ENCODE measurements at places on chromosomes 1 and 21.

GRCh38 chr1:234543442-234544086 is 64.6 kb upstream of the TARBP1 start:
- DNase-seq: no peak

DNA sequence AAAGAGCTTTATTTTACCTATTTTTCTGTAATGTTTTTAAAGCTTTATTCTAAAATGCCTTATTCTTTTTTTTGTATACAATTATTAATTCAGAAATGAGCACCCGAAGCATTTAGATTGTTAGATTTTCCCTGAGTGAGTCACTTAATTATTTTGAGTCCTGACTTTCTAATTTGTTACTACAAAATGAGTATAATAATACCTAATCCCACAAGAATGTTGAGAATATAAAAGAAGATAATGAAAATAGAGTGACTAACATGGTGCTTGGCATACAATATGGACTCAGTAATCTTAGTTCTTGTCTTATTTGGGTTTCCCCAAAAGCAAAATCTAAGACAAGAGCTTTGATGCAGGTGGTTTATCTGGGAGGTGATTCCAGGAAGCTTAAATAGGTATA is 142.2 kb downstream of the LHX8 start:
- DNase-seq: peak; percentile 26

DNA sequence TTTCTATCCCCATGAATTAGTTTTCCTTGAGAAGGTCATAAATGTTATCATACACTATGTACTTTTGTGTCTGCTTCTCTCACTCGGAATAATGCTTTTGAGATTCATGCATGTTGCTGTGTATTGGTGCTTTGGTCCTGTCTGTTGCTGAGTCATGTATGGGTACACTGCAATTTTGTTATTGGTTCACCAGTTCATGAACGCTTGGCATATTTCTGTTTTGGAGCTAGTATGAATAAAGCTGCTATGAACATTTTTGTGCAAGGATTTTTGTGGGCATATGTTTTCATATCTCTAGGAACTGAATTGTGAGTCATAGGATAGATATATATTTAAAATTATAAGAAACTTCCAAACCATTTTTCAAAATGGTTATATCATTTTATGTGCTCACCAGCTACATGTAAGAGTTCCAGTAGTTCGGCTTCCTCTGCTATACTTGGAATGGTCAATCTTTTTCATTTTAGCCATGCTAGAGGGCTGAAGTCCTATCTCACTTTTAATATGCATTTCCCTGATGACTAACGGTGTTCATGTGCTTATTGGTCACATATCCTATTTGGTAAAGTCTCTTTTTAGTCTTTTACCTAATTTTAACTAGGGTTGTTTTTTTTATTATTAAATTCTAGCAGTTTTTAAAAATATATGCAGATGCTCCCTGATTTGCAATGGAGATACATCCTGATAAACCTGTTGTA is 38.2 kb downstream of the ETS2 start:
- DNase-seq: peak; percentile 98

- peak; percentile 30 for DNase-seq
Measured at GRCh38 chr1:67171978-67172377, 5.7 kb downstream of the IL23R start.

- DNase-seq: no peak
Measured at GRCh38 chr21:14869984-14870852, 194.6 kb downstream of the NRIP1 start.

DNA sequence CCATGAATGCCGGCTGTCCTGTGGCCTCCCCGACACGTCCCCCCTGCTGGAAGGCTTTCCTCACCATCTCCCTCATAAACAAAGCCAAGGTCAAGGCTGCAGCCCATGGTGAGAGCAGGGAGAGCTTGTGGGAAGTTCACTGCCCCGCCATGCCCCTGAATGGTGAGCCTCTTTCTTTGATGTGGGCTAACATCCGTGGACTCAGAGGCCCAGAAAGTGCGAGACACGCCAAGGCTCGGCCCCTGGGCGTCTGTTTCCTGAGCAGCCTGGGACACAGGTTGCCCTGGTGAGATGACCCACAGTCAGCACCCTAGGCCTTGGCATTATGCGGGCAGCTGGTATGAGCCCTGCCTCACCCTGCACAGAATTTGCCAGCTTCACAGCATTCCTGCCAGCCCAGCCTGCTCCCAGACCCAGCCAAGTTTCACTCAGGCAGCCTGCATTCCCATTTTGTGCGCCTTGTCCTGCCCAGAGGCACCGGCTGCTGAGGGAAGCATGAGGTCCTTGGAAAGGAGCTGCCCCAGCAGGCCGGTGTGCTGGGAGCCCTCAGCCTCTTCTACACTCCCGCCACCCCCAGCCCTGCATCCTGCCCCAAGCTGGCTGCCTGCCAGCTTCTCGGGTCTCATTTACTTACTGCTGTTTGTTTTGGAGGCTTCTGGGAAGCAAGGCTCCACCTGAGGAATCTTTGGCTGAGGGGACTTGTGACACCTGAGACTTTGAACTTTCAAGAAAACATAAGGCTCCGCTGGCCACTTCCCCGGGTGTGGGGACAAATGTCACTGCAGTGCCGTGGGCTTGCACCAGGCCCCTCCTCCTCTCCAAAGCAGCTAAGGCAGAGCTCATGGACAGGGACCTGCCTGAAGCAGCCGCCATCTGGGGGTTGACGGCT is 31.9 kb downstream of the NEK2 start:
- DNase-seq: peak; percentile 27

- peak; percentile 97 for DNase-seq
Measured at GRCh38 chr1:234970731-234971476, 157.7 kb downstream of the TOMM20 start.

GRCh38 chr1:204172404-204173029 is 6.4 kb upstream of the REN start:
- DNase-seq: no peak

GRCh38 chr1:3630914-3631313 is 6.1 kb downstream of the TPRG1L start:
- DNase-seq: no peak

DNA sequence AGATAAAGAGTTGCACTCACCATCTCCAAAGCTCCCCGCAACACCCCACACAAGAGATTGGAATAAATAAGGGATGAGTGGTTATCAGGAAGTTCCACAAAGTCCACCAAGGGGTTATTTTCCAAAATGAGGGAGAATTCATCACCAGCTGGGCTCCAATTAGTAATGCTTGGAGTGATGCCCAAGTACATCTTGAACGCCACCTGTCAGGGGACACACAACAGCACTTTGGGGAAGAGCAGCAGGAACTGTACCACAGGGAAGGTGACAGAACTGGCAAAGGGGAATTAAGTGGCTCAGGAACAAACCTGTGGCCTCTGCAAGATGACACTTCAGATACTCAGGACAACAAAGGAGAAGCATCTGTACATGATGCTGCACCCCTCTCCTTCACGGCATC is 11.5 kb downstream of the TRAPPC3 start:
- DNase-seq: no peak

- DNase-seq: no peak
Measured at GRCh38 chr1:42767510-42768000, 506 bp downstream of the C1orf50 start.

DNA sequence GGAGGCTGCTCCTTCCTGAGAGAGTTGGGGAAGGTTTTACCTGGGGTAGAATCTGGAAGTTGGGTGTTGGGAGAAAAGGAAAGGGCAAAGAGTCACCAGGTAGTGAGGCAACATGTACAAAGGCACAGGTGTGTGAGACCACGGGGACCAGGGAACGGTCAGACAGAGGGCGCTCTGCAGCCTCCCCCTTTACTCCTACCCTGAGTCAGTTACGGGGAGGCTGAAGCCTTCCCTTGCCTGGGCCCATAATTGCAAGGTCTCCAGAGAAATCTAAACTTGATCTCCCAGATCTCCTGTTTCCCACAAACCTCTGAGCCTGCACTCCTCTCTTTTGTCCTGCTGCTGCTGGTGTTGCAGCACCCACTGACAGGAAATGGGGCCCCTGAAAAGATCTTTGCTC is 22.0 kb downstream of the CCN1 start:
- no peak for DNase-seq

- no peak for DNase-seq
Measured at GRCh38 chr1:40575336-40575735, 43.9 kb downstream of the ZNF684 start.

- peak; percentile 50 for DNase-seq
Measured at GRCh38 chr1:157163273-157164127, 25.3 kb upstream of the ETV3 start.

GRCh38 chr1:51518033-51518585 is 957 bp downstream of the EPS15 start:
- DNase-seq: peak; percentile 26

DNA sequence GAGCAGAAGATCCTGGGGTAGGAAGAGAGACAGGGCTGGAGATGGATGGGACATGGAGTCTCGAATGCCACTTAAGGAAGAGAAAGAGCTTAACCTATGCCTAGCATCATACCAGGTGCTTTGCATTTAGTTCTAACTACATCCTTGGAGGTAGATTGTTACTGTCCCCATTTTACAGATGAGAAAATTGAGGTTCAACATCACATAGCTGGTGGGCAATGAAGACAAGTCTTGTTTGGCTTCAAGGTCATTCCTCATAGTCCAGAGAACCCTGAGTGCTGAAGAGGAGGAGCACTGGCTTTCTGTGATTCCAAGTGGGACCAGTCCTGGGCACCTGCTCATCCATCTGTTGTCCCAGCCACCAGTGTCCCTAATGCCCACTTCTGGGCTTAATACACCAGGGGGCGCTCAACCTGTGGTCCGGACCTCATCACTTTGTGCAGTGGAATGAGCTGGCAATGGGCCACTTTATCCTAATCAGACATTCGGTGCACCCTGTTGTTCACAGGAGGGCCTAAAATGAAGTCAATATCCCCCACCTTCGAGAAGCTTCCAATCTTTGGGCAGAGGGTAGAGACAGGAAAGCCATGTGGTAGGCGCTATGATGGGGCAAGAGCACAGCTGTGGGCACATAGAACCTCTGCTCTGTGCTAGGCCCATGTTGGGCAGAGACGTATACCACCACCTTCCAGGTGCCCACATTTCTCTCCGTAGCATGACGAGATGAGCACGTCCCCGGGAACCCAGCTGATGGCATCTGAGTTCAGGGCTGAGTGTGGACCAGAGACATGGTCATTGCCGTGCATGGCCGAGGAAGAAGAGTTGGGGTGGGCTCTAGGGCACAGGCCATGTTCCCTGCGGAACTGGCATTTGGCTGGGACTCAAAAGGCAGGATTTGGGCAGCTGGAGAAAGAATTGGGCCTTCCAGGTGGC is 9.2 kb downstream of the RPS6KA1 start:
- DNase-seq: peak; percentile 52

GRCh38 chr21:33368124-33368523 is 35.1 kb upstream of the IFNGR2 start:
- DNase-seq: no peak

GRCh38 chr1:162901243-162901642 is 40.3 kb upstream of the CCDC190 start:
- no peak for DNase-seq

GRCh38 chr1:64676386-64676785 is 68.5 kb upstream of the RAVER2 start:
- DNase-seq: no peak

GRCh38 chr1:168161459-168161858 is 17.3 kb upstream of the TIPRL start:
- no peak for DNase-seq

DNA sequence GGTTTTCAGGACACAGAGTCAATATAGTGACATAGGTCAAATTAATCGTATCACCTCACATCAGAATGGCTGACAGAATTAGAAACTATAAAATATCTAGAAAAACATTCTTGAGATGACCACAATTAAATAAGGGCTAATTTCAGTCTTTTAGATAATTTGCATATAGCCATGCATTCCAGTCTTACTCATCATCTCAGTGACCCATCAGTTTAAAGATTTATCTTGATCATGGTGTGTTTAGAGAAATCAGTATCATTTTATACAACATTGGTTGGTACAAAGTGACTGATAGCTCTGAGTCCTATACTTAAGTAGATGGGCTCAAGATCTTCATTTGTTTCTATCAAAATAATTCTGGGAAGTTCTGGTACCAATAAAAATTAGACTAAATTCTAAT is 262.3 kb upstream of the SNX7 start:
- DNase-seq: peak; percentile 48

DNA sequence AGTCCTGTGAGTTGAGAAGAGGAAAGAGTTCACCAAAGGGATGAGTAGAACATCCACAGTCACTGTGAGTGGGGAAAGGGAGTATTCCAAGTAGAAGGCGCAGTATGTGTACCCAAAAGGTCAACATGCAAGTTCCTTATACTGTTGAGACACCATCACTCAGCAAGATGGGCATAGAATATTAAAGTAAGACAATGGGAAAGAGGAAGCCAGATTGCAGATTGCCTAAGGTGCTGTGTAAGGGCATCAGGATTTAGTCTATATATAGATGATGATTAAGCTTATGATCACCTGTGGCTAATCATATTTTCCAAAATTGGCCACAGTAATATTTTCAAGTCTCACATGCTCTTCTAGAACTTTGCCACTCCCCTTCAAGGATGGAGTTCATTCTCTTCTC is 120.1 kb upstream of the CAMK1G start:
- DNase-seq: no peak

DNA sequence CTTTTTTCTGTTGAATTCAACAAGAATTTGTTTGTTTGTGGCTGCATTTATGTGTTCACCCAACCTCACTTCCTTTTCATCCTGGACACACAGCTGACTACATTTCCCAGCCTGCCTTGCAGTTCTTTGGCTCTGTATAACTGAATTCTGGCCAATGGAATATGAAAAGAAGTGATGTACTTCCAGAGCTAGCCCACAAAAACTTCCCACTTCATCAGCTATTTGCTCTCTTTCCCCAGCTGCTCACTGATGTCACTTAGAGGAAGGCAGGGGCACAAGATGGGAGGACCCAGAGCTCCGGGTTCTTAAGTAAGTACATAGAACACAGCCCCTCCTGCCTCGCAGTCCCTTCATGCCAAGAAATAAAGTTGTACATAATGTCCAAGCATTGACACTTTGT is 235.0 kb upstream of the FGGY start:
- peak; percentile 86 for DNase-seq

- no peak for DNase-seq
Measured at GRCh38 chr21:26461500-26461899, 111.6 kb downstream of the CYYR1 start.

GRCh38 chr1:10943991-10944730 is 68.3 kb upstream of the TARDBP start:
- DNase-seq: peak; percentile 11

DNA sequence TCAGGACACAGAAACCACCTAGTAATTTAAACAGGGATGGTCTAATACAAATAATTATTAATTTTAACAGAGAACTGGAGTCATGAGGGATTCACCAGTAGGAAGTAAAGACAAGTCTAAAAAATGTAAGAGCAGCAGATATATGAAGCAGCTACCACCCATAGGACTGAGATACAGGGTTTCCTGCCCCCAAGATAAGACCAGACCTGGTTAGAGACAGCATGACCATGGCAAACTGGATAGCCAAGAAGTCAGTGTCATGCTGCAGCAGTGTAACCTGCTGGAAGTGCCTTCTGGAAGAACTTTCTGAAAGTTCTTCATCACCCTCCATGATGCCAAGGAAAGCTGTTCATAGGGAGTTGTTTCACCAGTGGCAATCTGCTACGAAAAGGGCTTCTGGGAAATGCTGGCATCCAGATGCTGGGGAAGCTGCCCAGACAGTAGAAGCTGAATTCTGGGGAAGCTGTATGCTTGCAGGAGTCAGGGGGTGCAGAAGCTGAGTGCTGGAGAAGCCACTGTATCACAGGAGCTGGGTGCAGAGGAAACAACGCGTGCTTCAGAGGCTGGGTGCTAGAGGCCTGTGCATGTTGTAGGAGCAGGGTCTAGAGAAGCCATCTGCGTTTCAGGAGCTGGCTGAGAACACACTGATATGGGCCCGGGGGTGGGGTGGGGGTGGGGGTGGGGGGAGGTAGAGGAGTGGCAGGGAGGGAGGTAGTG is 356.4 kb downstream of the DISC1 start:
- no peak for DNase-seq

- DNase-seq: no peak
Measured at GRCh38 chr21:16608209-16608830, 878.5 kb downstream of the USP25 start.

Data from fibroblast of skin of back (primary cell).